NB4 (cell line): ENCODE measurements at places on chromosomes 6 and 20.
A peak's percentile ranks its signal among the peaks of the same experiment; 100 is the strongest.

- no peak for DNase-seq
These were observed 19.4 kb downstream of the SERPINB9 start for GRCh38 chr6:2883673-2884072.

- peak; percentile 68 for DNase-seq
These were observed 152.2 kb downstream of the TRIM27 start for GRCh38 chr6:28771401-28772267.

DNA sequence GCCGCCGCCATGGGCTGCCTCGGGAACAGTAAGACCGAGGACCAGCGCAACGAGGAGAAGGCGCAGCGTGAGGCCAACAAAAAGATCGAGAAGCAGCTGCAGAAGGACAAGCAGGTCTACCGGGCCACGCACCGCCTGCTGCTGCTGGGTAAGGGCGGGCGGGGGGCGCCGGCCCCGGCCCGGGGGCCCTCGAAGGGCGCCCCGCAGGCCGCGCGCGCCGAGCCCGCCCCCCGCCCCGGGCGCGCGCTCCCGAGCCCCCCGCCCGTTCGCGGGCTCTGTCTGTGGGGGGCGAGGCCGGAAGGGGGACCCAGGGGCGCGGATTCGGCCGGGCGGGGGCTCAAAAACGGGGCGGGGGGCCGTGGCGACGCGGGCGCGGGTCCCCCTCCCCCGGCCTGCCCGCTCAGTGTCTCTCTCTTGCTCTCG lies 39.2 kb downstream of the GNAS start:
- DNase-seq = peak; percentile 70

DNA sequence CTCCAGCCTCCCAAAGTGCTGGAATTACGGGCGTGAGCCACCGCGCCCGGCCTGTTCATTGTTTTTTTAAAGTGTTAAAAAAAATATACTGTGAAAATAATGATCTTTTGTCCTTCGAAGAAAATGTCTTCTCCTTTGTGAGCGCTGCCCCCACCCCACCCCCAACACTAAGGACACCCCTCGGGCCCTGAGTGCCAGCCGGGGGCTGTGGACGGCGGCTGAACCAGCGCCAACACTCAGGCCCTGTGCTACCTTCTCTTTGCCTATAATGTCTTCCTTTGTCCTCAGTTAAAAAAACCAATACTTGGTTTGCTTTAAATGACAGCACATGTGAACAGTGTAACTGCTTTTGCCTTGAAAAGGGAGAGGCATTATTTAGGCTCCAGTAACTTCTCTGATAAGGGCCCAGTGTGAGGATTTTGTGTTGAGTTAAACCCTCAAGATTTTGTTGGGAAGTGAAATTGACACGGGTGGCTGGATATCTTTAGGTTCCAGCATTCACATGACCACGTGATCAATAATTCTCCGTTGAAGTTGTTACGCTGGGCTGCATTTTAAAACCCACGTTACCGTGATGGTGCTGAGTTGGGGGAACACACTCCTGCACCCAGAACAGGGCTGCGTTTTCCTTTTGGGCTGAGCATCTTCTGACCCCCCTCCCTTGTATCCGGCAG lies 9.5 kb upstream of the ADRM1 start:
- no peak for DNase-seq

DNA sequence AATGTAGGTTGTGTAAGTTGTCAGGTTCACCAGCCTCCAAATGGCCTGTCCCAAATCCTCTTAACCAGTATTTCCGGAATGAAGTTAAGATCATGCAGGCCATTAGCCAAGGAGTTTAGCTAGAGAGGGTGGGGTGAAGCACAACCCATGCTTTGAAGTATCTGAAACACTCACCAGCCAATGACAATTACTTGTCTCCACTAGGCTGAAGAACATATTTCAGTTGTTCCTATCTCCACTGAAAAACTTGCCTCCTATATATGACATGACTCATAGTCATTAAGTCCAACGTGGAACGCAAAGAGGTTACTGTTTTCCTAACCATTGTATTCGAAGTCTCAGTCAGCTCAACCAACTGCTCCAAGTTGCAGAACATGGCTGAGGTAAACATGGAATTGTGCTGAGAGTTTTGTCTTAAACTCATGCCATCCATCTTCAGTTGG lies 37.4 kb upstream of the TNFAIP3 start:
- no peak for DNase-seq

DNA sequence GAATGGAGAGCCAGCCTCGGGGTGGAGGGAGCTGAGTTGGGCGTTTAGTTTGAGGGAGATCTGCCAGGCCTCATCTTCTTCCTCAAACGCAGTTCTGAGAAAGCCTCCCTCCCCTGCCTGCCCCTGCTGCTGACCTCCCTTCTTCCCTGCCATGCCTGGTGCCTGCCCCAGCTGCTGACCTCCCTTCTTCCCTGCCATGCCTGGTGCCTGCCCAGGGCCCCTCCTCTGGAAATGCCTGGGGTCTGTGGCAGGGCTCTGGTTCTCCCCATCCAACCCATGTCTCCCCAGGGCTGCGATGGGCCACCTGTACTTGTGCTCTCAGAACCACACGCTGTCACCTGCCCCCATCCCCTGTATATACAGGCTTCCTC lies 114.6 kb downstream of the VEGFA start:
- peak; percentile 58 for DNase-seq

GRCh38 chr6:151370509-151371078 lies 20.8 kb downstream of the ZBTB2 start:
- no peak for DNase-seq

DNA sequence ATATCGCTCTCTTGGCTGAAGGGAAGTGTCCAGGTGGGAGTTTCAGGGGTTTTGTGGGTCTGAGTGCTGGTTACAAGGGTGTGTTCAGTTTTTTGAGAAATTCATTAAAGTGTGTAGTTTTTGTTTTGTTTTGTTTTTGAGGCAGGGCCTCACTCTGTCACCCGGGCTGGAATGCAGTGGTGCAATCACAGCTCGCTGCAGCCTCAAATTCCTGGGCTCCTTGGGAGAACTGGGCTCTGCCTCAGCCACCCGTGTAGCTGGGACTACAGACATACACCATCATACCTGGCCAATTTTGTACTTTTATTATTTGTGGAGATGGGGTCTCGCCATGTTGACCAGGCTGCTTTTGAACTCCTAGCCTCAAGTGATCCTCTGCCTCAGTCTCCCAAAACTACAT lies 51.2 kb upstream of the RALGAPA2 start:
- DNase-seq = no peak
